Psoas muscle (tissue), 8 donors: ENCODE measurements at places on chromosomes 11 and 22. TPM values are rescaled to one million over a fixed set of nuclear protein-coding genes. Genes with fewer than 3 reads are reported as not detected.

DNA sequence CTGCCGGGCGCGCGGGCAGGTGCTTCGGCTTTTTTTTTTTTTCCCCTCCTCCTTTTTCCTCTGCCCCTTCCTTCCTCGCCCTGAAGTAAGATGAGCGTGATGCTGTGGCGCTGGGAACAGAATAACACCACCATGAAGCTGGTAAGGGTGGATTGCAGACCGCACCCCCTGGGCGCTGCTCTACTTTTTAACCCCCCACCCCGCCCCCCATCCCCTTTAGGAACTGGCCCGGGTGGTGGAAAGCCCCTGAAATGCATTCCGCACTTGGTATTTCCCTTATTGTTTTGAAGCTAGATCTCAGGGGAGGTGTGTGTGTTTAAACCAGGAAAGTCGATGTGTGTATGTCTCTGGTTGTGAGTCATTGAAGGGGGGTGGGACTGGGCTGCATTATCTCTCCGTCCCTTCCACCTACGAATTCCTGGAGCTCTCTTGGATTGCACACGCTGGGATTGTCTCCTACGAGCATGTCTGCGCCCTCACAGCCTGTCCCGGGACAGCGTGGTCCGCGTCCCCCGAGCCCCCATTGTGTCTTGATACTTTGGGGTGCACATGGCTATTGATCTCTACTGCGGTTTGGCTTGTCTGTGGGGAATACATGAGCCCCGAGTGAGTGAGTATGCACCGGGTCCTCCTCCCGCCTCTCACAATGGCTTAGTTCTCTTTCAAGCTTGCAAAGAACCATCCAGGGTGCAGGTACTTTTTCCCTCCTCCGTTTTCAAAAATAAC is 64.9 kb downstream of the NAV2 start:
- no peak for DNase-seq
- no peaks in the 10 kb centered on the region for H3K4me1 ChIP-seq
- H3K4me3 ChIP-seq, result peak overlapping the region; percentile 62
- H3K27ac ChIP-seq, result no peak overlapping the region

GRCh38 chr11:86274503-86274902 is 27.5 kb upstream of the HIKESHI start:
- H3K4me1 ChIP-seq, result no peaks in the 10 kb centered on the region
- DNase-seq, result no peak
- no peaks in the 10 kb centered on the region for H3K36me3 ChIP-seq
- H3K27ac ChIP-seq, result no peak overlapping the region

- DNase-seq, result no peak
- H3K36me3 ChIP-seq, result no peaks in the 10 kb centered on the region
- no peaks in the 10 kb centered on the region for H3K4me1 ChIP-seq
- H3K27ac ChIP-seq, result no peak overlapping the region
- H3K4me3 ChIP-seq, result no peak overlapping the region
- H3K27me3 ChIP-seq, result no peaks in the 10 kb centered on the region
These were observed 7.8 kb downstream of the APOL5 start for GRCh38 chr22:35725521-35725920.

GRCh38 chr11:45620243-45620642 is 45.2 kb downstream of the CHST1 start:
- no peaks in the 10 kb centered on the region for H3K36me3 ChIP-seq
- H3K4me3 ChIP-seq, result no peak overlapping the region
- DNase-seq, result no peak
- no peak overlapping the region for H3K27ac ChIP-seq

DNA sequence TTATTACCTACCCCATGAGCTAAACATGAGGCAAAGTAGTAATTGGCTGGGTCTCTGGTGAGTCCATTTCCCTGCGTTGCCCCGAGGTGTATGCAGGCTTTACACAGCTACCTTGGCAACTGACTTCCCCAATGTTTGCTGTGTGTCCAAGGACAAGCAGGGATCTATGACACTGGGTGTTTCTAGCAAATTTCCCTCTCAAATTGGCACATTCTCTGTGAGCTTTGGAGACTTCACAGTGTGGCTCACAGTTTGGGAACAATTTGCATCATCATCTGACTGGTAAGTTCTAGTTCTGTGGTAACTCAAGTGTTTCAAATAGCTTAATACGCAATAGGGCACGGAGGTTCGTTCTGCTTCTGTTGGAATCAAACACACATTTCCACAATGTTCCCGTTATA is 12.5 kb downstream of the NNMT start:
- no peak for DNase-seq
- peaks cover 1% of the 10 kb centered on the region for H3K27me3 ChIP-seq
- H3K36me3 ChIP-seq, result peaks cover 43% of the 10 kb centered on the region
- H3K27ac ChIP-seq, result peak overlapping the region; percentile 69
- H3K4me1 ChIP-seq, result peaks cover 3% of the 10 kb centered on the region

- peak; percentile 15 for DNase-seq
- H3K4me3 ChIP-seq, result no peak overlapping the region
- no peaks in the 10 kb centered on the region for H3K4me1 ChIP-seq
- no peak overlapping the region for H3K27ac ChIP-seq
- H3K36me3 ChIP-seq, result no peaks in the 10 kb centered on the region
These were observed 57.4 kb upstream of the SHISAL1 start for GRCh38 chr22:44369916-44370801.

DNA sequence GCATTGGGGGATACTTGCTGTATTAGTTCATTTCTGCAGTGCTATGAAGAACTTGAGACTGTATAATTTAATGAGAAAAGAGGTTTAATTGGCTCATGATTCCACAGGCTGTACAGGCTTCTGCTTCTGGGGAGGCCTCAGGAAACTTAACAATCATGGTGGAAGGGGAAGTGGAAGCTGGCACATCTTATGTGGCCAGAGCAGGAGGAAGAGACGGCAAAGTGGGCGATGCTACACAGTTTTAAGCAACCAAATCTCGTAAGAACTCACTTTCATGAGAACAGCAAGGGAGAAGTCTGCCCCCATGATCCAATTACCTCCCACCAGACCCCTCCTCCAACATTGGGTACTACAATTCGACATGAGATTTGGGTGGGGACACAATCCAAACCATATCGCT is 55.1 kb downstream of the TMPRSS5 start:
- DNase-seq, result no peak
- no peaks in the 10 kb centered on the region for H3K36me3 ChIP-seq
- no peak overlapping the region for H3K4me3 ChIP-seq
- no peak overlapping the region for H3K27ac ChIP-seq
- H3K27me3 ChIP-seq, result no peaks in the 10 kb centered on the region

- H3K36me3 ChIP-seq, result no peaks in the 10 kb centered on the region
- peak; percentile 72 for DNase-seq
- H3K4me1 ChIP-seq, result no peaks in the 10 kb centered on the region
- H3K27me3 ChIP-seq, result peaks cover 14% of the 10 kb centered on the region
These were observed 15.1 kb downstream of the FXYD6 start for GRCh38 chr11:117861151-117862018.

DNA sequence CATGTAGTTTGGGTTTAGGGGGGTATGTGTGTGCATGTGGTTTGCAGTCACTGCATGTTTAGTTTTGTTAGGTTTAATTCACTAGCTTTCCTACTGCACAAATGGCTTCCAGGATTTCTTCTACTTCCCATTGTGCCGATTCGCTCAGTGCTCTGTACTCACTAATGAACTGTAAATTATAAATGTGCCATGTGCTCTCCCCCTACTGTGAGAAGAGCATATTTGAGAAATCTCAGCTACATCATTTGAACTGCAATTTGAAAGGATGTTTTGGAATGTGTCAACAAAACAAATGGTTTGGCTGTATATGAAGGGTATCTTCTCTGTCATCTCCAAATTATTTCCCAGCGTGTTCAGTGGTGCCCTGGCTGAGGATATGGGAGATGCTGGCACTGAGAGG is 28.1 kb downstream of the CYB5R2 start:
- H3K4me3 ChIP-seq, result no peak overlapping the region
- H3K27me3 ChIP-seq, result no peaks in the 10 kb centered on the region
- no peak overlapping the region for H3K27ac ChIP-seq
- no peaks in the 10 kb centered on the region for H3K4me1 ChIP-seq

GRCh38 chr22:50032109-50032871 is 19.7 kb upstream of the IL17REL start:
- no peaks in the 10 kb centered on the region for H3K36me3 ChIP-seq
- no peak overlapping the region for H3K27ac ChIP-seq
- H3K27me3 ChIP-seq, result no peaks in the 10 kb centered on the region
- H3K4me3 ChIP-seq, result no peak overlapping the region
- H3K4me1 ChIP-seq, result peaks cover 6% of the 10 kb centered on the region
- DNase-seq, result no peak

- H3K4me1 ChIP-seq, result peaks cover 12% of the 10 kb centered on the region
- H3K27ac ChIP-seq, result peak overlapping the region; percentile 86
- H3K27me3 ChIP-seq, result no peaks in the 10 kb centered on the region
- H3K36me3 ChIP-seq, result no peaks in the 10 kb centered on the region
- peak; percentile 49 for DNase-seq
- H3K4me3 ChIP-seq, result no peak overlapping the region
These were observed 17.6 kb upstream of the ASCC2 start for GRCh38 chr22:29855611-29856181.

GRCh38 chr22:32600147-32600546 is 125.5 kb downstream of the FBXO7 start:
- no peak overlapping the region for H3K27ac ChIP-seq
- no peak for DNase-seq
- no peaks in the 10 kb centered on the region for H3K4me1 ChIP-seq
- no peaks in the 10 kb centered on the region for H3K27me3 ChIP-seq
- H3K36me3 ChIP-seq, result no peaks in the 10 kb centered on the region

DNA sequence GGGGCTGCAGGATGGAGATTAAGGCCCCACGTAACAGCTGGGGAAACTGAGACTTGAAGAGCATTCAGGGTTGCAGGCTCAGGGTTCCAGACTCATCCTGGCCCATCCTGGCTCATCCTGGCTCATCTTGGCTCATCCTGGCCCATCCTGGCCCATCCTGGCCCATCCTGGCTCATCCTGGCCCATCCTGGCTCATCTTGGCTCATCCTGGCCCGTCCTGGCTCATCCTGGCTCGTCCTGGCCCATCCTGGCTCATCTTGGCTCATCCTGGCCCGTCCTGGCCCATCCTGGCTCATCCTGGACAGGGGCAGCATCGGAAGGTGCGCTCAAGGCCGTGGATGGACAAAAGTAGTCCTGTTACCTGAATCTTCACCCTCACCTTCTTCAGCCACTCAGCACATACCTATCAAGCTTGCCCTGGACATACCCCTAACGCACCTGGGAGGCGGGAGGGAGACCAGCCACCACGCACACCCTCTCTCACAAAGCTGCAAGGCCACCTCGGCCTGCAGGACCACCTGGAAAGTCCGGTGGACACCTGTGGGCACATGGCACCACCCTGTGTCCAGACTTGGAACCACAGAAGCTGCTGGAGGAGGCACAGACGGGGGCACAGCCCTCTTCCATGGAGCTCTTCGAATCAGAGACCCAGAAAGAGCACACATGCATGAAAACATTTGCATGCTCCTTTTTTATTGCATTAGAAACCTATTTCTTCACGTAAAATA is 20.3 kb upstream of the NLRP6 start:
- no peaks in the 10 kb centered on the region for H3K27me3 ChIP-seq
- H3K4me1 ChIP-seq, result no peaks in the 10 kb centered on the region
- H3K36me3 ChIP-seq, result peaks cover 8% of the 10 kb centered on the region

GRCh38 chr11:80041136-80042000 is 600.5 kb upstream of the TENM4 start:
- no peaks in the 10 kb centered on the region for H3K4me1 ChIP-seq
- H3K36me3 ChIP-seq, result no peaks in the 10 kb centered on the region
- no peak overlapping the region for H3K27ac ChIP-seq
- DNase-seq, result no peak
- no peak overlapping the region for H3K4me3 ChIP-seq
- no peaks in the 10 kb centered on the region for H3K27me3 ChIP-seq

DNA sequence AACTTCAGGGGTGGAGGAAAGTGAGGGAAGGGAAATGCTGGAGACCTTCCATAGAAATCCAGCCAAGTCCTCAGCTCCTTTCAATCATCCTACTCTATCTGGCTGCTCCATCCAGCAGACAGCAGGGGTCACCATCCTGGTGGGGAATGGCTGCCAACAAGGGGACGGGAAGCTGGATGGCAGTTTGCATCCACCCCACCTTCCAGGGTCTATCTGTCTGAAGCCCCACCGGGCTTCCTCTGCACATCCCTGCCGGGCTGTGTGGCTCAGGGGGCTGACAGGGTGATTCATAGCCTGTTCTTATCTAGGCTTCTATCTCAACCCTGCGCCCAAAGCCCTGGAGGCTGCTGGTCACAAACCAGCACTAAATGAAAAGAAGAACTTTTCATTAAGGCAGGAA is 1.1 kb downstream of the SYTL2 start:
- H3K27ac ChIP-seq, result no peak overlapping the region
- no peaks in the 10 kb centered on the region for H3K4me1 ChIP-seq
- no peaks in the 10 kb centered on the region for H3K27me3 ChIP-seq
- H3K4me3 ChIP-seq, result peak overlapping the region; percentile 79

- peak overlapping the region; percentile 76 for H3K27ac ChIP-seq
- H3K36me3 ChIP-seq, result no peaks in the 10 kb centered on the region
These were observed 16.0 kb upstream of the SREBF2 start for GRCh38 chr22:41816871-41817270.

DNA sequence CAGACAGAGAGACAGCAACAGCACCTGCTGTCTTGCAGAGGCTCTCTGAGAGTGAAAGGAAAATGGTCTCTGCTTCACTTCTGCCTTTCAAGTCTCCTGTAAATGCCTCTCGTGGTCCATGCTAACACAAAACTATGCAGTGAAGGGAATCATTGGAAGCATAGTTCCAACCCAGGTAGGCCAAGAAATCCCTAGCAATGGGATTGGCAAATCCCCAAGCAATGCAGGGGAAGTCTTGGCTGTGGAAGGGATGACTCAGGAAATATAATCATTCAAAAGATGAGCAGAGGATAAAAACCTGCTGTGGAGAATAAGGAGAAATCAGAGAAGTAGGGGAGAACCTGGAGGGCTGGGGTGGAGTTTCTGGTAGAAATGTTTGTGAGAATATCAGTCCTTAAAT is 216.1 kb upstream of the ZBED5 start:
- no peak overlapping the region for H3K27ac ChIP-seq
- H3K36me3 ChIP-seq, result no peaks in the 10 kb centered on the region
- no peaks in the 10 kb centered on the region for H3K27me3 ChIP-seq
- no peak overlapping the region for H3K4me3 ChIP-seq
- peaks cover 20% of the 10 kb centered on the region for H3K4me1 ChIP-seq

DNA sequence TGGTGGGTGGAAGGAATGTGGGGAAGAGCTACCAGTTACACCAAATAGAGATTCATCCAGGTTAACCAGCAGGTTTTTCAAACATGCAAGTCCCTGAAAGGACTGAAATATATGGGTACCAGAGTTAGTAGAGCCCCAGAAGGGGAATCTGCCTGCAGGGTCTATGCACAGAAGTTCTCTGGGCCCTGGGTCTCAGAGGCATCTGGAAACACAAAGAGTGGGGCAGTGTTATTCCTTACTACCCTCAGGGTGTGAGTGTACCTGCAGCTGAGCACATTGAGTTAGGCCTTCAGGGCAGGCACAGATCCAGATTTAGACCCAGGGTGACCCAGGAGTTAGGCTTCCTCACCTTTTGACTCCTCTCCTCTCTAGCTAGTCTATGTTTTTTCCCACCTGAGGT is 43.9 kb upstream of the SWAP70 start:
- peaks cover 6% of the 10 kb centered on the region for H3K4me1 ChIP-seq
- no peak for DNase-seq
- H3K27ac ChIP-seq, result no peak overlapping the region
- no peak overlapping the region for H3K4me3 ChIP-seq
- no peaks in the 10 kb centered on the region for H3K27me3 ChIP-seq
- H3K36me3 ChIP-seq, result no peaks in the 10 kb centered on the region

The KRTAP5-11 gene
- not detected for total RNA-seq

The GPHA2 gene
- not detected for total RNA-seq

The CDC42EP2 gene
- total RNA-seq, result 7.3 TPM

The OR4A5 gene
- not detected for total RNA-seq

The OR8B4 gene
- not detected for total RNA-seq

The MED17 gene
- total RNA-seq, result 10.6 TPM

The TIMM10 gene
- 71.1 TPM for total RNA-seq

The PNPLA5 gene
- not detected for total RNA-seq

The KCNQ1 gene
- total RNA-seq, result 1.1 TPM

The FAM83F gene
- total RNA-seq, result 0.10 TPM

The HEPACAM gene
- 0.07 TPM for total RNA-seq

The SLC15A3 gene
- total RNA-seq, result 14.6 TPM
